NCI-H1092 (cell line): ENCODE measurements at places on chromosomes 3 and 15.

- no peak for DNase-seq
Measured at GRCh38 chr15:28169366-28169765, 70.3 kb upstream of the OCA2 start.

DNA sequence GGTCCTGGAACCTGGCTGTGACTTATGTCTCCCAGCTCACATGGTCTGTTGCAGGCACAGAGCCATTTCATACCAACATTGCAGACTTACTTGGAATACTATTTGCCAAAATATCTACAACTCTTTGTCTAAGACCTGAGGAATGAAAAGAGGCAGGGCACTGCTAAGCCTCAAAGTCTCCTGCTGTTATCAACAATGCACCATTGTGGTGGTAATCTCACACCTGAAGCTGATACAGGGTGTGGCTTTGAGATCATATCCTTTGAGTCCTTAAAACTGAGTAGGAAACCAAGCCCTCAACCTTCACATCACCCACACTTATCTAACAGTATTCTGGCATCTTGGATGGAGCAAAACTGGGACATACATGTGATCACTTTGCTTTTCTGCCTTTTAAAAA, 782.0 kb downstream of the EPHA3 start:
- no peak for DNase-seq

DNA sequence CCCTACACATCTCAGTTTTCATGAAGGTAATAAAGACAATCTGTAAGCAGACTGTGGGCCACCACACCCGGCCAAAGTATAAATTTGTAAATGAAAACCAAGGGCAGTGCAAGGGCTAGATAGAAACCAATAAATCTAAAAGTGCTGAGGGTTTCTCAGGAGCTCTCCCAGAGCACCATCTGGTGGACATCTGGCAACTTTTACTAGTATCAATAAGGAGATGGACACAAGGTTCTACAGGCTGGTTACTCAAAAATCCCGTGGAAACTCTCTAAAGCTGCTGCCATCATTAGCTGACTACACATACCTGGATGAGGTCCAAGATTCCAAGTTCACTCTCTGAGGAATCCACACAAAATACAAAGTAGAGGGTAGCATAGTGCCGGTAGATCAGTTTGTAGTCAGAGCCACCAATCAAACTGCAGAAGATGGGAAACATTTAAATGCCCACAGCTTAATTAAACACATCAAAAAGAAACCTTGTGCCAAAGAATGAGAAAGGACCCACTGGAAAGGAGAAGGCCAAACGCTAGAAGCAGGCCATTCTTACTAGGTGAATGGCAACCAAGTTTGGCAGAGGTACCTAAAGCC, 5.5 kb downstream of the AP3S2 start:
- DNase-seq: no peak

GRCh38 chr3:10198761-10199649, 34.3 kb downstream of the IRAK2 start:
- no peak for DNase-seq

GRCh38 chr15:88179562-88179961, 77.0 kb downstream of the NTRK3 start:
- DNase-seq: no peak

- DNase-seq: no peak
Measured at GRCh38 chr3:168117059-168117458, 21.3 kb upstream of the GOLIM4 start.

DNA sequence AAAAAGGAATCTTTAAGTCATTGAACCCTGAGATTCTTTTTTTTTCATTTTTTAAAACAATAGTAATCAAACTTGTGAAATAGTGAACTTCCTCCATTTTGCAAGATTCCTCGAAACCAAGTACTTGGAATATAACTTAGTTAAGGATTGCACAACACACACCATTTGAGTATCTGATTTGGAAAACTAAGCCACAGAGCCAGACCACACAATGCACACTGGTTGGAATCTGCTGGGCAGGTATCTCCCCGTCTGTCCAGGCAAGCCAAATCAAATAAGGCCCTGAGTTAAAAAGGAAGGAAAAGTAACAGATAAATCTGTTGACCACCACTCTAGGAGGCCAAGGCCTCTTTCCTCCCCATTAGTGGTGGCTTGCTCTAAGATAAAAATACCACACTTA, 177.5 kb upstream of the ICE2 start:
- DNase-seq: no peak

GRCh38 chr3:141789281-141789680, 26.1 kb downstream of the GRK7 start:
- no peak for DNase-seq

GRCh38 chr3:197495059-197495455, 60.7 kb downstream of the BDH1 start:
- DNase-seq: no peak

- no peak for DNase-seq
Measured at GRCh38 chr15:57457726-57458125, 81.4 kb downstream of the CGNL1 start.

DNA sequence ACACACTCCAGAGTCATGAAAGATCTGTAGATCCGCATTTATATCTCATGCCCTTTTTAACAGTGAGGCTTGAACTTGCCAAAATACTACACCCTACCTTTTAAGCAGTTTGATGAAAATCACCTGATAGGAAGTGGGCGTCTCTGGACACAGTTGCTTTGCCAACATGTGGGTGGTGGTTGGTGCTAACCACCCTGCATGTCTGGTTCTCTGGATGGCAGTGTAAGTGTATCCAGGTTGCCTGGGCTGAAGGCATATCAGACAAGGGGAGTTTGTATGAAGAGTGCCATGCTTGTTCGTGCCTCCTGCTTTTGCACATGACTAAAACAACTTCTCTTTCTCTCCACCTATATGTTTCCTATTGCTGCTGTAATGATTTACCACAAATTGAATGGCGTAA, 159.6 kb downstream of the GHSR start:
- no peak for DNase-seq

GRCh38 chr15:80815106-80815505, 35.9 kb downstream of the CEMIP start:
- no peak for DNase-seq

GRCh38 chr15:92925454-92925853, 25.3 kb downstream of the CHD2 start:
- no peak for DNase-seq

- no peak for DNase-seq
Measured at GRCh38 chr15:88191812-88192165, 64.8 kb downstream of the NTRK3 start.

- no peak for DNase-seq
Measured at GRCh38 chr15:48981941-48982340, 18.2 kb upstream of the SHC4 start.

- DNase-seq: no peak
Measured at GRCh38 chr15:57237301-57237642, 139.0 kb upstream of the CGNL1 start.

GRCh38 chr3:170355738-170356595, 1.5 kb upstream of the SKIL start:
- peak; percentile 11 for DNase-seq

GRCh38 chr3:132662212-132662611, 2.1 kb downstream of the UBA5 start:
- no peak for DNase-seq

- DNase-seq: no peak
Measured at GRCh38 chr3:152314677-152315353, 46.1 kb downstream of the MBNL1 start.

DNA sequence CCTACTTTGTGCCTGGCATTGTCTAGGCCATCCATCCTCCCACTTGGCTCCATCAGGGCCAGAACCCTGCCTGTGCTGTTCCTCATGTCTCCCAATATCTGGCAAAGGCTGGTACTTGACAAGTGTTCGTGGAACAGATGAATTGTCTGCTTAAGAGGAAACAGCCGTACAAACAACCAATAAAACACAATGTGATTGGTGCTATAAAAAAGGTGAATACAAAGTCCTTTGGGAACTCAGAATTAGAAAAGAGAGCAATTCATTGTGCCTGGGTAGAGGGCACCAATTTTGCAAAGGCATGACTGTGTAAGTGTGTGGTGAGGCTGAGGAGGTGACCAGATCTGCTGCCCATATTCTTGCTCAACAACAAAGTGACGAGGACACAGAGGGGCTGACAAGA, 164.5 kb upstream of the PPP2R3A start:
- no peak for DNase-seq

DNA sequence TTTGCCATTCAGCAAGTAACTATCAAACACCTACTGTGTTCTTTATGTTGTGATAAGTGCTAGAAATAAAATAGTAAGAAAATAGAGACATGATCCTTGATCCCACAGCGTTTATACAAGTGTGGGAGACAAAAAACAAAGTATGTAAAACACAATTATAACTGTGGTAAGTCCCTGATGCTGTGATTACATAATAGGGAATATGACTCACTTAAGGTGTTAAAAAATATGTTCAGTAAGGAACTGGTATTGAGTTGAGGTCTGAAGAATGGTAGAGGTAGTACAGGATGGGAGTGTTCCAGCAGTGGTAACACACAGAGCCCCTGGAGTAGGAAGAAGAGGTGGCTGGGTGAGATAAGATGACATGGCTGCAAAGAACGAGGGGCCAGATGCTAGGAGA, 132.1 kb upstream of the TMC3 start:
- no peak for DNase-seq

- no peak for DNase-seq
Measured at GRCh38 chr3:127491323-127491722, 99.2 kb downstream of the TPRA1 start.

DNA sequence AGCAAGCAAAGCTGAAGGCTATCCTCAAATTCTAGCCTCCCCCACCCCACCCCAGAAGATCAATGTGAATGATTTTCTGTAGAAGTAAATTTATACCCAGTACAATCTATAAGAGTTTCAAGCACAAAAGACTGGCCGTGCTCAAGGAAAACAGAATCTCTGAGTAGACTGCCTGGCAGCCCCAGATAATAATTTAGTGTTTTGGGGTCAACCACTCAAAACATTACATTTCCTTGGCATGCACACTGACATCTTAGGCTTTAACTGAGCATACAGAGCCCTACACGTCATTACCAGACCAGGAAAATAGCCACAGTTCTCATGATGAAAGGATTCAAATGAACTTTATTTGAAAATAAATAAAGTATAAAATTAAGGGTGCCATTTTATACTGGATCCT, 376.5 kb downstream of the TBL1XR1 start:
- DNase-seq: no peak

- no peak for DNase-seq
Measured at GRCh38 chr15:76533060-76533820, 196.7 kb downstream of the ISL2 start.

DNA sequence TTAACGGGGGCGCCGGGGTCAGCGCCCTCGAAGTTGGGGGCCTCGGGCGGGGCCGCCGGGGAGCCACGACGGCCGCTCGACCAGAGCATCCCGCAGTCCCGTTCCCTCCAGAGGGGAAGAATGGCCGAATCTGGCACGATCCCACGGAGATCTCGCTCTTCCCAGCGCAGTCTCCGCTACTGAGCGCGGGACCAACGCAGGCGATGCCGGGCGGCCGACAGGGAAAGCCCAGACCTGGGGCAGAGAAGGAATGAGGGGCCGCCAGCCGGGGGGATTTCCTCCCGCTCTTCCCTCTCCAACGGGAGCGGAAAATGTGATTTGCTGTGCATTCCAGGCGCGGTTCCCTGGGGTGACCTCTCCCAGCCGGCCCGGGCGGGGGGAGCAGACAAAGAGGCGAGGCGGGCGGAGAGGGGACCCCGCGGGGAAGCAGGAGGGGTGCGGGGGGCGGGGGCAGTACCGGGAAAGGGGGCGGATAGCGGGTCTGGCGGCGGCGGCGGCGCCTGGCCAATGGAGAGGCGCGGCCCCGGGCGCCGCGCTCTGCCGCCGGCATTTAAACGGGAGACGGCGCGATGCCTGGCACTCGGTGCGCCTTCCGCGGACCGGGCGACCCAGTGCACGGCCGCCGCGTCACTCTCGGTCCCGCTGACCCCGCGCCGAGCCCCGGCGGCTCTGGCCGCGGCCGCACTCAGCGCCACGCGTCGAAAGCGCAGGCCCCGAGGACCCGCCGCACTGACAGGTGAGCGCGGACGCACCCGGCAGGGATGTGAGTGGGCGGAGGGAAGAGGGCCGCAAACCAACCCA, at the start of gene GREM1:
Gene GREM1 (plus strand): TSS at position 579 of the 801 bp plus-strand sequence. CDS start 12,687 bp downstream, outside the sequence.
- DNase-seq: no peak

GRCh38 chr3:48402281-48402732, 27.6 kb downstream of the PLXNB1 start:
- no peak for DNase-seq
